Caki2 (cell line): ENCODE measurements at places on chromosomes 7 and 10.

- DNase-seq: no peak
These were observed 18.5 kb downstream of the MYH16 start for GRCh38 chr7:99290980-99291607.

DNA sequence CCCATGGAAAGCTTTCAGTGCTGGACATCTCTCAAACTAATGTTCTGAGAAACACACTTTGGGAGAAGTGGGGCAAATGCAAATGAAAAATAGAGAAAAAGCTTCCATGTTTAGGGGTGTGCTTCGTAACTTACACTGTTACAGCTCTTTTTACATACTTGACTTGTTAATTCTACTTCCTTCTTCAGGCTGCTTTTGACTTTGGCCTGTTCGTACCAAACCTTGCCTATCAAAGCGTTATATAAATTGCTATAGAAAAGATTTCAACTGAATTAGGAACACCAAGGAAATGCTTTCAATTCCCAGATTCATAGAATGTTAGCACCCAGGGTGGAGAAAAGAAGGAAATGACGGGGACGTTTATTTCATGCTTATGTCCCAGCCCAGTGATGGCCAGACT is 140.8 kb upstream of the PRR15 start:
- DNase-seq: no peak

- DNase-seq: no peak
These were observed 140.0 kb downstream of the CAMK1D start for GRCh38 chr10:12489357-12489756.

DNA sequence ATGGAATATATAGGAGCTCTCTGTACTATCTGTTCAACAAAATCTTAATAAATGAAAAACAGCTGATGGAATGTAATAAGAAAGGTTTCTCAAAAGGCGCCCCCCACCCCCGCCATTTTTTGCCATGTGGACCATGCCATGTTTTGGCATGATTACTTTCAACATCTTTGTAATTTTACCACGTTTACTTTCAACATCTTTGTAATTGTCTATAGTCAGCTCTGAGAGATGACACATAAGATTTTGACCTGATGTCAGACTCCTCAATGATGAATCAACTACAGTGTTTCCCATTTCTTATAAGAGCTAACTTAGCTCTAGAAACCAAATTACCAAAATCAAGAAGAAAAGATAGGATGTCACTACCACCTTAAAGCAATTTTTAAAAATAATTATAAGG is 144.9 kb upstream of the AHR start:
- no peak for DNase-seq

- DNase-seq: no peak
These were observed 60.7 kb downstream of the EXOC4 start for GRCh38 chr7:133313575-133313974.

GRCh38 chr7:76220185-76221057 is 18.7 kb downstream of the SRRM3 start:
- DNase-seq: peak; percentile 92

- no peak for DNase-seq
These were observed 66.9 kb upstream of the PDE1C start for GRCh38 chr7:32137059-32137458.

DNA sequence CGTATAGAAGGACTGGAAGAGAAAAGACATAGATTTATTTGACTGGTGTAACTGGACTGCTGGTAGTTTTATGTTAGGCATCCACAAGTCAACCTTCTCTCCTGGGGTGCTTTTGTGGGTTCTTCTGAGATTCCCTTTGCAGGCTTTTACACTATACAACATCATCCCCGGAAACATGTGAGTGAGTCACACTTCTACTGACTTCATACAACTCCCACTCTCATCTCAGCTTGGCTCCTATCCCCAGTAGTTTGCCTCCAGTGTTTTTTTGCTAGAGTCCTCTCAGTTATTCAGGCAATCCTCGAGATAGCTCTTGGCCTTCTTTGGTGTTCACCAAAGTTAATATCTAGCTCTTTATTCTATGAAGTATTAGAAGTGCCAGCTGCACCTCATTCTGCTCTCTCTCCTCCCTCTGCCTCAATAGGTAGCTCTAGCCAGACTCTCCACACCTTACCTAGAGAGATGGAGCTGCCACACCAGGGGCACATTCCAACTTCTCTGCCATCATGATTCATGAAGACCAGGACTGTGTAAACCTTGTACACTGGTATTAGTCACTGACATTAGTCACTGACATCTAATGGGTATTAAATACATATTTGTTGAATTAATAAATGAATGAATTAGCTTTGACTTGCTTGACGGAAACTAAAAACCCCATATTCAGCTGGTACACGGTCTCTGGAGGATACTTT is 281.9 kb downstream of the PPP1R3A start:
- no peak for DNase-seq

- no peak for DNase-seq
These were observed 577 bp upstream of the DDX21 start for GRCh38 chr10:68955355-68955831.

- DNase-seq: no peak
These were observed 148.6 kb downstream of the IMMP2L start for GRCh38 chr7:111413739-111414138.

DNA sequence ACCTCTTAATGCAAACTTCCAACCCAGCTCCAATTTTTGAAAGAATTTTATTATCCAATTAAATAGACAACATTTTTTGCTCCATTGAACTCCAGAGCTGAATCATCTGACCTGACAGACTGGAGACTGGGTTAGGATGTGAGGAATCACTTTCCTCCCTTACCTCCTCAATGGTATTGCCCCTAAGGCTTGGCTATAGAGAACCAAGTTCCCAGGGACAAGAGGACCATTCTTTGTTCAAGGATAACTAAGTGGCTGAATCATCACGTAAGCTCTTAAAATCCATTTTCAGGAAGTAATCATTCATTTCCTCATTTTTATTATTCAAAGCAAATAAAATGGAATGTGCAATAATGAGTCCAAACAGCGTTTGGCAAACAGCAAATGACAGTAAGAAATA is 335.1 kb downstream of the GATA3 start:
- DNase-seq: peak; percentile 41

GRCh38 chr7:115734641-115735040 is 295.9 kb downstream of the TFEC start:
- DNase-seq: no peak

GRCh38 chr7:72391821-72392377 is 20.2 kb downstream of the CALN1 start:
- no peak for DNase-seq

GRCh38 chr10:19579761-19580545 is 236.3 kb upstream of the PLXDC2 start:
- no peak for DNase-seq

GRCh38 chr10:79608505-79609375 is 2.0 kb upstream of the SFTPA1 start:
- no peak for DNase-seq

DNA sequence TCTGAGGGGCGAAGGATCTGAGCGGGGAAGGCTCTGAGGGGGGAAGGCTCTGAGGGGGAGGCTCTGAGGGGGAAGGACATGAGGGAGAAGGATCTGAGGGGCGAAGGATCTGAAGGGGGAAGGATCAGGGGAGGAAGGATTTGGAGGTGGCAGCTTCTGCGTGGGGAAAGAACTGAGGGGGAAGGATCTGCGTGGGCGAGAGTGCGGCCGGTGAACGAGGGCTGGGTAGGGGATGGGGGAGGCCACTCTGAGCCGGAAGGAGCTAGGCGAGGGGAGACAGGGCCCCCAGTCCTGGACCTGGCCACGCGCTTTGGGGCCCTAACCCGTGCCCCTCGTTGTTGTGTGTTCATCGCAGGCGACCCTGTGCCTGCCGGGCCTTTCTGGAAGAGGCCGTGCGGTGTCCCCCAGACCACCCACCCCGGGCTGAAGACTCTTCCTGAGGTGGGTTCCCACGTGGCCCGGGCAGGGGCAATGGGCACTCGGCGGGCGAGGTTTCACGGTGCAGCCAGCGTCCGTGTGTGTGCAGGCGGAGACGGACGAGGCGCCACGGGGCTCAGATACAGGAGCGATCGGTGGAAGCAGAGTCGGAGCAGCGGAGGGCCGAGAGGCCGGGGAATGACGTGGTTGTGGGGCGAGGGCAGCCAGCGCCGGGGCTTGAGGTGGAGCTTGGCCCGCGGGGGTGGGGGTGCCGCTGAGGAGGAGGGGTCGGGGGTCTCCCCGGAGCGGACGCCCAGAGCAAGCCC is 2.0 kb downstream of the CALY start:
- no peak for DNase-seq

- peak; percentile 34 for DNase-seq
These were observed 1.6 kb downstream of the SFMBT2 start for GRCh38 chr10:7409045-7409731.

DNA sequence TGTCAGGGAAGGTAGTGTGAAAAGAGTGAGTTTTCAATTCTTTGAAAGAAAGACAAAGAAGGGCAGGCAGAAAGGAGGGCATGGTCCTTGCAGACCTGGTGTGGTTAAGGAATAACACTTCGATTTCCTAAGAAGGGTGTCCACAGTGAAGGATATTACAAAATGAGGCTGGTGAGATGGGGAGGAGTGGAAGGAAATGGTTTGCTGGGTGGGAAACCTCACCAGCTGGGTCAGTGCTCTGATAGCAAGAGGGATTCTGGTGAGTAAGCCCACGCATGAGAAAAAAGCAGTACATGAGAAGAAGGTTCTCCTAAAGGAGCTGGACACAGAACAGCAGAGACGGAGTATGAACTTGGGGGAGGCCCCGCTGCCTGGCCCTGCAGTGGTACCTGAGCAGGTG is 230.6 kb upstream of the PLXNA4 start:
- DNase-seq: no peak

GRCh38 chr10:127875916-127876315 is 16.8 kb downstream of the CLRN3 start:
- DNase-seq: no peak

DNA sequence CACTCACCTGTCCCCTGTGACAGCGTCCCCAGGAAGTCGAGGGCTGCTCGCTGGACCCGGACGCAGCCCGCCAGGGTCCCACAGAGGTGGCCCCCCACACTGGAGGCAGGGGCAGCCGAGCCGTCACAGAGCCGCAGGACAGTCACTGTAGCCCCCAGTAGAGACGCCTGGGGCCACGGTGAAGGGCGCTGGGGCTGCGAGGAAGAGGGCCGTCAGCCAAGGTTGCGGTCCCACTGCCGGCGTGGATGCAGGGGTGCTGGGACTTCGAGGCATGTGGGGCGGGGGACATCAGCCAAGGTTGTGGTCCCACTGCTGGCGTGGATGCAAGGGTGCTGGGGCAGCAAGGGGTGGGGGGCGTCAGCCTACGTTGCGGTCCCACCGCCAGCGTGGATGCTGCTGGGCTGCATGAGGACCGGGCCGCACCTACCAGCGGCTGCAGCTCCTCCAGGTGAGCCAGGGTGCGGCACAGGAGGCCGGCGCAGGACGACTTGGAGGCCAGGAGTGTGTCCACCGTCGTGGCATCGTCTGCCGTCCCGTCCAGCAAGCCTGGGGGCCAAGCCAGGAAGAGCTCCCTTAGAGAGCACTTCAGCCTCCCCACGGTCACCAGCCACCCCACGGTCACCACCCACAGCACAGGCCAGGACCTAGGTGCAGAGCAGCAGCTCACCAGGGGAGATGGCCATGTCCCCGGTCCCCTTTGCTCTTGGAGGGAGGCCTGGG is 13.9 kb downstream of the BRAT1 start:
- no peak for DNase-seq

DNA sequence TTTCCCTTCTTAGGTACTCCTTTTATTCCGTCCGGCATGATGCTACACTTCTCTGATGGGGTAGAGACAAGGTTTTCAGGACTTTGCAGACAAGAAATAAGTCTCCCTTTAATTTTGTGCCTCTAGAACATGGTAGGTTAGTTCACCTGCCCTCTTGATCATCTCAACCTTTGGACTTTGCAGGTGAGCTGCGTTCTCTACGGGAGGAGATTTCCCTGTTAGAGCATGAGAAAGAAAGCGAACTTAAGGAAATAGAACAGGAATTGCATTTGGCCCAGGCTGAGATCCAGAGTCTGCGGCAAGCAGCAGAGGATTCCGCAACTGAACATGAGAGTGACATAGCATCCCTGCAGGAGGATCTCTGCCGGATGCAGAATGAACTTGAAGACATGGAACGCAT is 9.2 kb downstream of the CCDC136 start:
- DNase-seq: no peak

- peak; percentile 33 for DNase-seq
These were observed 57.8 kb upstream of the WIPF3 start for GRCh38 chr7:29748286-29749099.

DNA sequence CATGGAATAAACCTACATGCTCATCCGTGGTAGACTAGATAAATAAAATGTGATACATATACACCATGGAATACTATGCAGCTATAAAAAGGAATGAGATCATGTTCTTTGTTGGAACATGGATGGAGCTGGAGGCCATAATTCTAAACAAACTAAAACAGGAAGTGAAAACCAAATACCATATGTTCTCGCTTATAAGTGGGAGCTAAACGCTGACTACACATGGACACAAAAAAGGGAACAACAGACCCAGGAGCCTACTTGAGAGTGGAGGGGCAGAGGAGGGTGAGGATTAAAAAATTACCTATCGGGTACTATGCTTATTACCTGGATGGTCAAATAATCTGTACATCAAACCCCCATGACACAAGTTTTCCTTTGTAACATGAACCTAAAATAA is 68.7 kb upstream of the SEC61G start:
- DNase-seq: no peak

GRCh38 chr10:31749981-31750840 is 178.4 kb downstream of the ARHGAP12 start:
- DNase-seq: no peak

DNA sequence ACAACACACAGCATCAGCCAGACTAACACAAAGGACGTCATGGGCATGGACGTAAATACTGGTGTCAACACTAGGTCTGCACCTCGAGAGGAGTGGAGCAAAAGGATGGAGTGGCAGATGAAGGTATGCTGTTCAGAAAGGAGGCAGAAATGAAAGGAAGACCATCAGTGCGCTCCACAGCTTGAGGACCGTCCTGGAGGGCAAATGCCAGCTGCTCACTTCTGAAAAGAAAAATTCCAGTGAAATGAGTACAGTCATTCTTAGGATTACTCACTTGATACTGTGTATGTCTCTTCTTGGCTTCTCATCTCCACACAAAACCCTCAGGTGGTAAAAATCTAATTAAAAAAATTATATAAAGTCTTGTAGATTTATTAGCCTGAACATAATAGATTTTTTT is 44.8 kb downstream of the EGFR start:
- no peak for DNase-seq

- no peak for DNase-seq
These were observed 131.3 kb downstream of the ALOX5 start for GRCh38 chr10:45505311-45505710.

DNA sequence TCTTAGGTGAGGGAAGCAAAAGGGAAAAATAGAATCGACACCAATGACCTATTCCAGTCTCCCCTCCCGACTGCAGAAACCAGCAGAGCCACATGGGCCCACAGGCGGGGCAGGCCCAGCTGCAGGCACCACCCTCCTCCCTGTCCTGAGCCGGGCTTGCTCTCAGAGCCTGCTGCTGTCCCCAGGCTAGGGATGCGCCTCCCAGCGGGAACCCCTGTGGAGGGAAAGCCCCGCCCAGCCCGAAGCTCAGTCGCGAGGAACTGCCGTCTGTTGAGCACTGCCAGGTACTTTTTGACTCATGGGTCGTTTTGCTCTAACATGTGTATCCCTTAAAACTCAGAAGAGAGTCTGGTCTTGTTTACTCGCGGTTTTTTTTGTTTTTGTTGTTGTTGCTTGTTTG is 124.5 kb upstream of the RET start:
- DNase-seq: no peak

- DNase-seq: no peak
These were observed 251.5 kb downstream of the DOCK4 start for GRCh38 chr7:111954474-111955381.

- no peak for DNase-seq
These were observed 268.2 kb upstream of the ADARB2 start for GRCh38 chr10:2005546-2005945.

GRCh38 chr10:997266-998022 is 9.2 kb downstream of the GTPBP4 start:
- no peak for DNase-seq
